ENCODE measurements at places on chromosomes 2 and 18.
A peak's percentile ranks its signal among the peaks of the same experiment; 100 is the strongest.

DNA sequence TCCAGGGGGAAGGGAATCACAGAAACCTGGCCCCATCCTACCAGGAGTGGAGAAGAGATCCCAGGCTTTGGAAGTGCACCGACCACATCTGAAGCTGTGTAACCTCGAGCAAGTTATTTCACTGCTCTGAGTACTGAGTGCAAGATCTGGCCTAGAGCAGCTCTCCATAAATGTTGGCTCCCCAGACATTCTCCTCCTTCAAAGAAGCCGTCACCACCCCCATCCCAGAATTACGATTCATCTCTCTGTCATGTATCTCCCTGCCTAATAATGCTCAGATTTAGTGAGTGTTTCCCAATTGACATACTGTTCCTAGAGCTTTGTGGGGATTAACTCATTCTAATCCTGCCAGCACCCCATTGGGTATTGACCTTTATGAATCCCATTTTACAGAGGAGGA is 51.7 kb downstream of the TNS1 start:
- DNase-seq = no peak

GRCh38 chr2:160379399-160379798 is 114.2 kb downstream of the RBMS1 start:
- peak; percentile 93 for DNase-seq

GRCh38 chr2:201984800-201985525 is 48.7 kb upstream of the FZD7 start:
- DNase-seq = no peak

DNA sequence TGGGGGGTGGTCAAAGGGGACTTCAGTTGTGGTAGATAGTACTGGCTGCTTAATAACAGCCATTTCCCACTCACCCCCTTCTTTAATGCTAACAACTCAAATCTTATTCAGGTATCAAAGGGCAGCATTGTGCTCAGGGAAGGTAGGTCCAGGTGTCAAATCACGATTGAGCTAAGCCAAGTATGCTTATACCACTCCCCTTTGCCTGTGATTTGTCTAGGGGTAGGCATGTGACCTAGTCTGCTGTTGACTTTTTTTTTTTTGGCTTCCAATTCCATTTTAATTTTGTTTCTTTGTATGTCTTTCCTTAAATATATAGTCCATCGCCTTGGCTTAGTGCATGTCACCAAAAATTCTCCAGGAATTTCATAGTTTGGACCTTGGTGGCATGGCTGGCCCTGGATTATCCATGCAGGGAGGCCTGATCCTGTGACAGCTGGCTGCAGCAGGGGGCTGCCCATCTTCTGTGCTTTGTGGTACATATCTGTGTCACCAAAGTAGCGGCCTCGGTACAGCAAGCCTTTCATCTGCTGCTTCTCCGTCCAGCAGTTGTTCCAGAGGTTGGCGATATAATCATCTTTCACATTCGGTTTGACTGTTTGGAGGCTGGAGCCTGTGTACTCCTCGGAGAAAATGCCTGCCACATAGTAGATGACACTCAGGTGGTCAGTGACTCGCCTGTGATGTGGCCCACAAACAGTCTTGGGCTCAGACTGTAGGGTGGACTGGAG is 68.1 kb upstream of the SPRED2 start:
- DNase-seq = no peak
